ENCODE measurements at places on chromosomes 11 and 22.

DNA sequence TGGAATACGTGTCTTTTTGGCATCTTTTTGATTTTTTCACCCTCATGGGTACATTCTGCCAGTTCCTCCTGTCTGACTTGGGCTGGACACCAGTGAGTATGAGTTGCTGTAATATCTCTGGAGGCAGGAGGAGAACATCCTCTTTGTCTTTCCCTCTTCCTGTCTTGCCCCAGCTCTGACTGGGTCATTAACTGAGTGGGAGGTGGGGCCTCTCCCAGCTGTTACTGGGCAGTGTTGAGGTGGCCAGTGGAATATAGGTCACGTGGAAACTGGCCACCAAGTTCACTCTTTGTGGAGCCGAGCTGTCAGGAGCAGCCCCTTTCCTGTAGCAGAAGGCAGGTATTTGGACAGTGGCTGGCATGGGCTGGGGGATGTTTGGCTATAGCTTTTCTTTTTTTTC lies 2.2 kb downstream of the GLB1L2 start:
- no peak for DNase-seq

- no peak for DNase-seq
These were observed 3.1 kb upstream of the PGGHG start for GRCh38 chr11:285894-286220.

DNA sequence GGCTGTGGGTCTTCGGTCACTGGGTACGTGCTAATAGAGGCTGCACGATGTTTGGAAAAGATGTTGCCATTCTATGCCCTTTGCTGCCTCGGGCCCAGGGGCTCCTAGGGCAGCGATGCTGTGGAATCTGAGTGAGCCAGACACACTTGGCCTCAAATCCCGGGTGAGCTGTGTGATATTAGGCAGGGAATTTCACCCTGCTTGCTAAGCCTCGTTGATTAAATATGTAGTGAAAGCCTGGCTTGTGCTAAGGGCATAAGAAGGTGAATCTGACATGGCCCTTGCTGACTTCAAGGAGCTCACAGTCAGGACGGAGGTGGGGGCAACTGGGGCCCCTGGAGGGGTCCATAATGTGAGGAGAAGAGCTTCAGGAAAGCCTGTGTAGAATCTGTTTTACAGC lies 5.4 kb upstream of the HMOX1 start:
- no peak for DNase-seq

DNA sequence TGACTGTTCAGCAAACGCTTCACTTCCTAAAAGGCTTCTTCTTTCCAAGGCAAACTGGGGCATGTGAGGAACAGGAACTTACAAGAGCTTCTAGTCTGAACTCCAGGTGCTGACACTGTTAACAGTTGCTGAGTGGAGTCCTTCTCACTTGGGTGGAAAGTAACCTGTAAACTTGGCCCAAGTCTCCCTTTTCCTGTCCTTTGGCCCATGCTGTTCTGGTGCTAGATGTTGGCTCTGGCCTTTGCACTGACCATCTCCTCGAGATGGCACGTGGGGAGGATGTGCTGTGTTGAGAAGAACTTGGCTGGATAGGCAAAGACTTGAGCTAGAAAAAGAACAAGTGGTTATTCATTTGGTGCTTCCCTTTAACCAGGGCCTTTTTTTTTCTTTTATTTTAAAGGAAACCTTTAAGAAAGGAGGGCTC lies 53.6 kb downstream of the PTPRJ start:
- DNase-seq = no peak

- no peak for DNase-seq
These were observed 23.8 kb upstream of the C11orf96 start for GRCh38 chr11:43918662-43919061.

- no peak for DNase-seq
These were observed 16.0 kb downstream of the STK33 start for GRCh38 chr11:8577791-8578581.

All from stimulated activated naive B cell treated with anti-CD40 and anti-IgM and Interleukin-4, amounts not matched to agents 10 μg/mL and 1 μg/mL and 100 μg/mL, for 72 hours (primary cell).